ENCODE measurements at places on chromosomes 1 and 21. TPM values are rescaled to one million over a fixed set of nuclear protein-coding genes. Genes with fewer than 3 reads are reported as not detected.

DNA sequence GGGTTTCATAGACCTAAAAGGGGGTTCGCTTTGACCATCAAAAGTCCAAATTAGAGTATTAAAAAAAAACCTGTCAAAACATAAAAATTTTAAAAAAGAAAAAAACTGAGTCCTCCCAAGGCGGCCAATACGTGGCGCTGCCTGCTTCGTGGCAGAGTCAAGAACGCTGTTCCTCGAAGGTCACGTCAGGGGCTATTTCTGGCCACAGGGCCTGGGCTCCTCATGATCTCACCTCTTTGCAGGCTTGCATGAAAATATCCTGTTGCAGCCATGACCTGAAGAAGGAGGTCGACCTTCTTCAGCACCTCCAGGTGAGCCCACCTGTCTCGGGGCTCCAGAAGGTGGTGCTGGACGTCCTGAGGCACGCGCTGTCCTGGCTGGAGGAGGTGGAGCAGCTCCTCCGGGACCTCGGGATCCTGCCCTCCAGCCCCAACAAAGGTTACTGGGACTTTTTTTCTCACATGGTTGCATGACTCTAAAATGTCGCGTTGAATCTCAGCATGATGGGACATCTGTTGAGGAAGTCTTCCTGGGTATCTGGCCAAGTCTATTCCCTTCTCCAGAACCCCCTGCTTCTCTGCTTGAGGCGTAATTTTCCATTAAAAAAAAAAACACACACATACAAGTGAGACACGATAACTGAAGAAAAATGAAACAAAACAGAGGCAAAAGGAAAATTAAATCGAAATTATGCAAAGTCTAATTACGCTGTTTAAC is 80.4 kb upstream of the EFHD2 start:
- no peak overlapping the region for H3K4me3 ChIP-seq
- H3K27me3 ChIP-seq = no peaks in the 10 kb centered on the region
- H3K36me3 ChIP-seq = no peaks in the 10 kb centered on the region
- no peak for DNase-seq

- H3K27me3 ChIP-seq = no peaks in the 10 kb centered on the region
- DNase-seq = no peak
- no peak overlapping the region for H3K4me3 ChIP-seq
- H3K36me3 ChIP-seq = no peaks in the 10 kb centered on the region
Measured at GRCh38 chr21:16312321-16312720, 582.5 kb downstream of the USP25 start.

Gene SV2A
- 6.3 TPM for total RNA-seq

Gene AMY1C
- not detected for total RNA-seq

- no peaks in the 10 kb centered on the region for H3K4me1 ChIP-seq
- H3K27me3 ChIP-seq = no peaks in the 10 kb centered on the region
- no peak overlapping the region for H3K4me3 ChIP-seq
Measured at GRCh38 chr21:34333121-34333739, 30.6 kb upstream of the KCNE2 start.

Data from right atrium auricular region (tissue), 2 donors.